ENCODE measurements at places on chromosomes 4 and X. TPM values are rescaled to one million over a fixed set of nuclear protein-coding genes. Genes with fewer than 3 reads are reported as not detected.

DNA sequence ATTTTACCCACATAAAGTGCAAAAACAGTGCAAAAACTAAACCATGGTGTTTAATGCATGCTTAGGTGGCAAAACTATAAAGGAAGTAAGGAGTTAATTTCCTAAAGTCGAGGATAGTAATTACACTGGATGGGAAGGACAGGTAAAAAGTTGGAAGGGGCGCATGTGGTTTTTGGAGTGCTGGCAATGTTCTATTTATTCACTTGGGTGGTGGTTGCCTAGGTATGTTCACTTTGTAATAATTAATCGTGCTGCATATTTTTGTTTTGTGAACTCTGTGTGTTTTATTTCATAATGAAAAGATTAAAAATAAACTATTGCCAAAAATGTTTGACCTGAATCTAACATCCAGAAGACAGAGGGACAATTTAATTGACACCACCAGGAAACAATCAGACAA is 32.1 kb upstream of the SMARCA5 start:
- H3K36me3 ChIP-seq = no peaks in the 10 kb centered on the region
- H3K4me3 ChIP-seq = no peak overlapping the region

- H3K36me3 ChIP-seq = peaks cover 8% of the 10 kb centered on the region
- no peak overlapping the region for H3K4me3 ChIP-seq
- no peak for DNase-seq
- no peaks in the 10 kb centered on the region for H3K27me3 ChIP-seq
- peaks cover 45% of the 10 kb centered on the region for H3K4me1 ChIP-seq
Measured at GRCh38 chrX:130080791-130081367, 29.4 kb downstream of the ELF4 start.

GRCh38 chr4:164215113-164215741 is 538.7 kb upstream of the SMIM31 start:
- no peak overlapping the region for H3K27ac ChIP-seq
- H3K27me3 ChIP-seq = no peaks in the 10 kb centered on the region
- H3K36me3 ChIP-seq = no peaks in the 10 kb centered on the region
- H3K4me3 ChIP-seq = no peak overlapping the region

DNA sequence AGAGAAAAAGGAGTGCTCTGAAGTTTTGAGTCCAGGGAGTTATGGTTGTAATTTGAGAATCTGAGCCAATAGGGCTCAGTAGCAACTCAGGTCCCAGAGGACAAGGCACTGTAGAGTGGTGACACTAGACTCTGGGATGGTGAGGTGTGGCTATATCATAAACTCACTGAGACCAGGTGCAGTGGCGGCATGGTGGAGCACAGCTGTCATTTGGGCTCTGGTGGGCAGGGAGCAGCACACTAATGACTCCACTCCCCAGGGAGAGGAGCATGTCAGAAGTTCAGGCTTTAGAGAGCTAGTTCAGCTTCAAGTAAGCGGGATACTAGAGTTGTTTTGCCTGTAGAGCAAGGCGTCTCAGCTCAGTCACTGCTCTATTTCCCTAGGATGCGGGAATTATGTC is 165.4 kb upstream of the USP38 start:
- H3K27ac ChIP-seq = no peak overlapping the region
- no peaks in the 10 kb centered on the region for H3K36me3 ChIP-seq
- H3K4me3 ChIP-seq = no peak overlapping the region
- H3K27me3 ChIP-seq = peaks cover 4% of the 10 kb centered on the region
- DNase-seq = no peak

- peak; percentile 58 for DNase-seq
- no peaks in the 10 kb centered on the region for H3K36me3 ChIP-seq
- no peak overlapping the region for H3K27ac ChIP-seq
- no peak overlapping the region for H3K4me3 ChIP-seq
Measured at GRCh38 chrX:76555816-76556215, 128.3 kb downstream of the MAGEE1 start.

- H3K27me3 ChIP-seq = no peaks in the 10 kb centered on the region
- no peak overlapping the region for H3K27ac ChIP-seq
- no peak overlapping the region for H3K4me3 ChIP-seq
Measured at GRCh38 chrX:85543866-85544265, 164.4 kb upstream of the POF1B start.

DNA sequence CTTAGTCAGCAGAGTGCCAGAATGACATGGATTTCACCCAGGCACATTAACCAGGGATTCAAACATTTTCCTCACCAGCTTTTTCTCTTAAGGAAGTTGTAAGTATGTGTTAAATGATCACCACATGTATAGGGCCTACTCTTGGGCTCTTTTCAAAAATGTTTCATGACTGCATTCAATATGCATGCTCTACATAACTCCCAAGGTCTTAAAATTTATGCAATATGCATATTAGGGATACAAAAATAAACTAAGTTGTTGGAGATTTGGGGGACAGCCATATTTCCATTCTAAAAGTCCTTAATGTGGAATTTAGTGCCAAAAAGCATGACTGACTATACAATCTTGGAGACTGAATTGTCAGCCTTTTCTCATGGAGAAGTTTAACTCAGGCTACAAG is 25.0 kb upstream of the TRPC5OS start:
- H3K4me1 ChIP-seq = no peaks in the 10 kb centered on the region
- H3K27ac ChIP-seq = no peak overlapping the region
- no peak overlapping the region for H3K4me3 ChIP-seq
- DNase-seq = no peak
- no peaks in the 10 kb centered on the region for H3K27me3 ChIP-seq

GRCh38 chrX:39808471-39808917 is 289.3 kb downstream of the BCOR start:
- H3K4me1 ChIP-seq = peaks cover 6% of the 10 kb centered on the region
- no peak for DNase-seq
- no peaks in the 10 kb centered on the region for H3K27me3 ChIP-seq
- H3K27ac ChIP-seq = no peak overlapping the region
- peaks cover 6% of the 10 kb centered on the region for H3K36me3 ChIP-seq
- no peak overlapping the region for H3K4me3 ChIP-seq

DNA sequence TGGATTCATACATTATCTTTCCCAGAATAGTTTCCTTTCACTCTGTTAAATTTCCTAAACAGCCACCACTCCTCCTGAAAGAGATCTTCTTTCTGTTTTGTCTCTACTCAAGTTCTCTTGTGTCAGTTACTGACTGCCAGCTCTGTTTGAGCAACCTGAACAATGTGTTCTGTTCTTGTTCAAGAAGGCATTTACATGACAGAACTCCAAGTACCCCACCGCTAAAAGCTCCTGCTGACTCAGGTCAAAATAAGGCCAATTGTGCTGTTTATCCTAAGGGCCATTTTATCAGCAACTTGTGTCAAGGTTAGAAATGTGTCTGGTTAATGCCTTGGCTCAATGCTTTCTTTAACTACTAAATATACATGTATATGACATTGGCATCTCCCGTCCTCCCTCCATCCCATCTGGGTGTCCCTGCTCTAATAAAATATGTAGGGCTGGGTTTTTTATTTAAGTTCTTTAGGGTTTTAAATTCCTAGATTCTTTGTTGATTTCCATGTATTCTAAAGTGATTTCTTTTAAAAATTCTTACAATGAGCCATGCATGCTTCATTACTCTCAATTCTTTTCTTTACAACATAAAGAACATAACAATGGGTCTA is 144.3 kb upstream of the PAQR3 start:
- no peak for DNase-seq
- no peaks in the 10 kb centered on the region for H3K36me3 ChIP-seq
- H3K27ac ChIP-seq = no peak overlapping the region
- no peaks in the 10 kb centered on the region for H3K27me3 ChIP-seq
- no peaks in the 10 kb centered on the region for H3K4me1 ChIP-seq
- no peak overlapping the region for H3K4me3 ChIP-seq

- H3K27me3 ChIP-seq = no peaks in the 10 kb centered on the region
- no peak overlapping the region for H3K27ac ChIP-seq
- H3K36me3 ChIP-seq = no peaks in the 10 kb centered on the region
- H3K4me3 ChIP-seq = no peak overlapping the region
- DNase-seq = no peak
Measured at GRCh38 chr4:94559351-94559806, 107.6 kb downstream of the PDLIM5 start.

GRCh38 chr4:184399512-184399908 is 74.8 kb downstream of the IRF2 start:
- no peak overlapping the region for H3K27ac ChIP-seq
- no peak overlapping the region for H3K4me3 ChIP-seq
- no peak for DNase-seq
- peaks cover 84% of the 10 kb centered on the region for H3K36me3 ChIP-seq
- peaks cover 33% of the 10 kb centered on the region for H3K4me1 ChIP-seq
- H3K27me3 ChIP-seq = no peaks in the 10 kb centered on the region

DNA sequence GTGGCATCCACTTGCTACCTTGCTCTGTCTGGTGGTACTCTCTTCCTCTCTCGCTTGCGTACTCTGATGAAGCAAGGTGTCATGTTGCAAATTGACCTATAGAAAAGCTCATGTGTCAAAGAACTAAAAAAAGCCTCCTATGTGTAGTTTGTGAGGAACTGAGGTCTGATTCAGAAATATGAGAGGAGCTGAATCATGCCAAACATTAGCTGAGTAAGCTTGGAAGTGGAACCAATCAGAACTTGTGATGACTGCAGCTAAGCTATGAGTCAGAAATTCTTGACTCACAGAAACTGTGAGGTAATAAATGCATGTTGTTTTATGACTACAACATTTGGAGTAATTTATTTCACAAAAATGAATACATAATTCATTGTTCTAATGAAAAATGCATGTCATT is 2138.8 kb downstream of the PCDH7 start:
- DNase-seq = no peak
- no peaks in the 10 kb centered on the region for H3K36me3 ChIP-seq
- no peak overlapping the region for H3K4me3 ChIP-seq
- no peaks in the 10 kb centered on the region for H3K27me3 ChIP-seq
- H3K27ac ChIP-seq = no peak overlapping the region
- H3K4me1 ChIP-seq = no peaks in the 10 kb centered on the region

GRCh38 chr4:152976212-152976761 is 40.2 kb downstream of the FHDC1 start:
- H3K4me1 ChIP-seq = no peaks in the 10 kb centered on the region
- no peak for DNase-seq
- H3K27ac ChIP-seq = no peak overlapping the region
- no peaks in the 10 kb centered on the region for H3K36me3 ChIP-seq
- peaks cover 3% of the 10 kb centered on the region for H3K27me3 ChIP-seq

- no peak overlapping the region for H3K4me3 ChIP-seq
- no peak for DNase-seq
- no peaks in the 10 kb centered on the region for H3K4me1 ChIP-seq
- H3K36me3 ChIP-seq = no peaks in the 10 kb centered on the region
- no peaks in the 10 kb centered on the region for H3K27me3 ChIP-seq
Measured at GRCh38 chr4:127214931-127215330, 417.8 kb upstream of the INTU start.

HCCS gene
- 26.0 TPM for total RNA-seq

SLC10A4 gene
- total RNA-seq = not detected

DNAJB14 gene
- 49.2 TPM for total RNA-seq

GYG2 gene
- total RNA-seq = not detected

TSPAN6 gene
- not detected for total RNA-seq

FAM156B gene
- 20.4 TPM for total RNA-seq
